ENCODE measurements at places on chromosomes 2 and 18.

DNA sequence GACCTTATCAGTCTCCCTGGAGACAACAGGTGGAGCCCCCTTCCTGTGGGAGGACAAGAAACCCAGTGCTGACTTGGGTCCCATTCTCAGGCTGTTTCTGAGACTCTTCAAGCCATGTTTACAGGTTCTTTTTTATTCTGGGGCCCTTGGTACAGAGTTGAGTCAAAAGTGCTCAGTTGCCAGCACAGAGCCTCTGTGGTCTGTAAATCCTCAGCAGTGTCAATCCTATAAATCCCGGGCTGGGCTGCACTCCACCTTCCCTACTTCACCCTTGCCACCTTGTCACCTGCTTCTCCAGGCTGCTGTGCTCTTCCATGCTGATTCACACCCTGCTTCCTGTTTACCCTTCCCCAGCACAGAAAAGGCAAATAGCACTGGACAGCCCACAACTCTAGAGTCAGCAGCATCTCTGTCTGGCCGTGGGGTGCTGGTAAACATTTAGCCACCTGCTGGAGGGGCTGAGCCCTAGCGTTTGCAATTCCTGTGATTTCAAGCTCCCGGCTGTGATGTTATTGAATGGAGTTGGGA is 74.7 kb downstream of the TNFRSF11A start:
- no peak for DNase-seq

DNA sequence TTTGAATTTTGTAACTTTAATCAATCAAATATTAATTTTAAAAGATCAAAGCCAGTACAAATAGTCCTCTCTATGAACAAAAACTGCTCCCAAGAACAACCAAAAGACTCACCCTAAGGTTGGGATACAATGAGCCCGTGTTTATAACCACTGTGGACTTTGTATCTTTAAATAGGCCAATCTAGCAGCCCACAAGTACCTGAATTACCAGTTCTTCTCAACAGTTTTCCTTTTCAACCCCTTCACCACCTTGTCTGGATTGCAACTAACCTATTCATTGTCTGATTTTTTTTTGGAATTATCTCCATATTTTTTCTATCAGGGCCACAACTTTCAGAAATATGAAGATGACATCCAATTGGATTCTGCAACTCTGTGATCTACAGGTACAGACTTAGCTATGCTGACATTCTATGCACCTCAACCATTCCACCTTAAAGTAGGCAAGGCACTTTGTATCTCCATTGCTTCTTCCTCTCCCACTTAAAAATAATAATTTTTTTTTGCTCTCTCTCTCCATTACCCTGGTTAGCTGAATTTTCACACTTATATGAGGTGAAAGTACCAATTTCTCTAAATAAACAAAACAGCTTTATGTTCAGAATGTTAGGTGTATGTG is 81.9 kb upstream of the MAPRE2 start:
- DNase-seq: no peak

GRCh38 chr2:17538844-17539554 is 1.5 kb upstream of the VSNL1 start:
- no peak for DNase-seq

GRCh38 chr2:201644001-201644400 is 698 bp upstream of the TMEM237 start:
- no peak for DNase-seq

DNA sequence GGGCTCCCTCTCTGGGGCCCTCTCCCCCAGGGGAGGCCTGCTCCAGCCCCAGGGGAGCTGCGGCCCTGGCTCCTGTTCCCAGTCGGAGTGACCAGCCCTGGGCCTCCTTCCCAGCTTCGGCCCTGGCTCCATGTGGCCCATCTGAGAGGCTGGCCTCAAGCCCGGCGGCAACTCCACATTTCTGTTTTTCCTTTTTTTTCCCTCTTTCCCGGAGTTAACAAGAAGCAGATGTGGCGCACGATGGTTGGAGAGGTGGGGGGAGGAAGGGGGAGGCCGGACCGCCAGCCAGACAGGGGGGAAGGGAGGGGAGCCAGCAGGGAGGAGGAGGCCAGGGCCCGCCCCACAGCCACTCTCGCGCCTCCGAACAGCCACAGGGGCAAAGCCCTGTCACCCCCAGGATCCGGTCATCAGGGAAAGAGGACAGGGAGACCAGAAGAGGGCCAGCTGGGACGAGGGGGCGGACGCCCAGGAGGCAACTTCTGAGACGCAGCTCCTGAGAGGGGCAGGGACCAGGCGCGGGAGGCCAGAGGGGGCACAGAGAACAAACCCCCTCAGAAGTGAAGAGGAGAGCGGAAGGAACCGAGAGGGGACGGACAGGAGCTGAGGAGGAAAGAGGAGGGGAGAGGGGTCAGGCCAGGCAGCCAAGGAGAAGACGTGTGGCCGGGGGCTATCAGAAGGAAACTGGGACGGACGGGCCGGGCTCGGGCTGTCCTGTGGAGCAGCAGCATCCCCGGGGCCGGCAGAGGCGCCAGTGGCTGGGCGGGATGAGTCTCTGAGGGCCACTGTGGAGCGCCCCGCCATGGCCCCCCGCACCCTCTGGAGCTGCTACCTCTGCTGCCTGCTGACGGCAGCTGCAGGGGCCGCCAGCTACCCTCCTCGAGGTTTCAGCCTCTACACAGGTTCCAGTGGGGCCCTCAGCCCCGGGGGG is at the start of gene EMILIN1:
Gene EMILIN1 (plus strand): TSS at position 349 of the 928 bp plus-strand sequence. CDS start 451 bp downstream, at position 800.
- no peak for DNase-seq

- no peak for DNase-seq
Measured at GRCh38 chr2:101106453-101107181, 44.6 kb downstream of the TBC1D8 start.

GRCh38 chr18:44732238-44732563 is 51.5 kb downstream of the SETBP1 start:
- no peak for DNase-seq

- no peak for DNase-seq
Measured at GRCh38 chr18:44793685-44794084, 113.0 kb downstream of the SETBP1 start.

- no peak for DNase-seq
Measured at GRCh38 chr18:5106730-5107129, 90.3 kb downstream of the AKAIN1 start.

DNA sequence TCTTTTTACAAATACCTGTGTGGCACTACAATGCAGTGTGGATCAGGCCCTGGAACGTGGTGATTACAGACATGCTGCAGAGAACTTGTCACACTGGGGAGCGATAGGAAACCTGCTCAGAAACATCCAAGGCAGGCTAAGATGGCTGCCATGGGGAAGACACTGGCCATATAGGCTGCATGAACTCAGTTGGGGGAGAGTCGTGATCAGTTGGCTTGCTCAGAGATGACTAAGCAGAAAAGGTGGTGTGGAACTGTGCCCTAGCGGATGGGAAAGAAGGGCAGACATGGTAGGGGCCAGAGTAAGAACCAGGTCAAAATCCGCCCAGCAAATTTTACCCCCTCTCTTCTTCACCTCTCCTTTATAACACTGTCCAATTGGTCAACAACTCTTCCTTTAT is 307.8 kb downstream of the LRRTM1 start:
- DNase-seq: no peak

GRCh38 chr18:75115514-75115913 is 93.4 kb downstream of the PTGR3 start:
- DNase-seq: no peak

DNA sequence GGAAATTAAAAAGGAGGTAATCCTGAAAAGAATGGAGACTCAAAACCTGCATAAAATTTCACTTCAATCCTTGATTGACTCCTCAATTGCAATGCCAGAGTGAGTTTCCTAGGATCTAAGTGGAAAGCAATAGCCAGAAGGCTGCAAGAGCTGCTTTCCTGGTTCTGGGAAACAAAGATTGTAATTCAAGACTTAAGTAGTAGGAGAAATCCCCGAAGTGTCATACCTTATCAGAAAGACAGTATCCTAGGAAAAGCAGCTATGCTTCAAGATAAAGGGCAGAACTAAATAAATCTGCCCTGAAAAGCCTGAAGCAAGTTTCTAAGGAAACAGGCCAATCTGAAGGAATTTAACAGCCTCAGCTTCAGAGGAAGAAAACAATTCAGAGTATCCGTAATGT is 390.2 kb downstream of the DSC3 start:
- no peak for DNase-seq

Measured in stimulated activated naive B cell treated with anti-CD40 and anti-IgM and Interleukin-4, amounts not matched to agents 10 μg/mL and 1 μg/mL and 100 μg/mL, for 72 hours (primary cell).